ENCODE measurements at places on chromosomes 13 and 19.
A peak's percentile ranks its signal among the peaks of the same experiment; 100 is the strongest.

DNA sequence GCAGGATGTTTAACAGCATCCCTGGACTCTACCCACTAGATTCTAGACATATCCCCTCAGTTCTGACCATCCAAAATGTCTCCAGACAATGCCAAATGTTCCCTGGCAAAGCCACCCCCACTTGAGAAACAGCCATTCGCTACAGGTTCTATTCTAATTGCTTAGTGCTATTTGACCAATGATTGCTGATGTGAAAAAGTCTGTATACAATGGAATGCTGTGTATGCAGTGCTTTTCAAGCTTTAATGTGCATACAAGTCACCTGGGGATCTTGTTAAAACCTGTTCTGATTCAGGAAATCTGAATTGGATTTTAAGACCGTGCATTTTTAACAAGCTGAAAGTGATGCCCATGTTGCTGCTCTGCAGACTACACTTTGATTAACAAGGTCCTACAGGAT, 331.8 kb upstream of the KLF12 start:
- DNase-seq, result no peak

GRCh38 chr19:33487901-33488800, 33.4 kb downstream of the PEPD start:
- DNase-seq, result no peak

GRCh38 chr19:9941671-9942070, 5.4 kb upstream of the OLFM2 start:
- no peak for DNase-seq

GRCh38 chr13:43573802-43574514, 212.8 kb downstream of the ENOX1 start:
- no peak for DNase-seq

GRCh38 chr13:106407338-106407737, 128.1 kb downstream of the EFNB2 start:
- DNase-seq, result no peak

DNA sequence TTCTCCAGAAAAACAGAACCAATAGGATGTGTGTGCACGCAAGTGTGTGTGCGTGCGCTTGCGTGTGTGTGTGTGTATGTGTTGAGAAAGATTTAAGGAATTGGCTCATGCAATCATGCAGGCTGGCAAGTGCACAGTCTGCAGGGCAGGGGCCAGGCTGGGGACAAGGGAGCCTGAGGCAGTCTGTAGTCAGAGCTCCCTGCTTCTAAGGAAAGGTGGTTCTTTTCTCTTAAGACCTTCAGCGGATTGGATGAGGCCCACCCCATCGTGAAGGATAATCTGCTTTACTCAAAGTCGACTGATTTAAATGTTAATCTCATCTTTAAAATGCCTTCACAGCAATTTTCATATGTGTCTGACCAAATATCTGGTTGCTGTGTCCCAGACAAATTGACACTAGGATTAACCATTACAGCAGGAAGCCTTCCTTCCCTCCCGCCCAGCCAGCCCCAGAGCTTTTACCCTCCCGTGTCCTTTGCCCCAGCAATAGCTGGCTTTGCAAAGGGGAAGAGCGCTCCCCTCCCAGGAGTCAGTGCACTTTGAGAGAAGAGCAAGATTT, 15.0 kb upstream of the NAXD start:
- DNase-seq, result no peak

DNA sequence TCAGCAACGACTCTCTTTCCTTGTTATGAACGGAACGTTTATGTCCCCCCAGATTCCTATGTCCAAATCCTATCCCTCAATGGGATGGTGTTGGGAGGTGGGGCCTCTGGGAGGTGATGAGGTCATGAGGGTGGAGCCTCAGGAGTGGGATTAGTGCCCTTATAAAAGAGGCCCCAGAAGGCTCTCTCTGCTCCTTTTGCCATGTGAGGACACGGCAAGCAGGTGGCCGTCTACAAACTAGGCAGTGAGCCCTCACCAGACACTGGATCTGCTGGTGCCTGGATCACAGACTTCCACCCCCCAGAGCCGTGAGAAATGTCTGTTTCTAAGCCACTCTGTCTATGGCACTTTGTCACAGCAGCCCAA, 53.2 kb downstream of the EPS15L1 start:
- DNase-seq, result no peak

DNA sequence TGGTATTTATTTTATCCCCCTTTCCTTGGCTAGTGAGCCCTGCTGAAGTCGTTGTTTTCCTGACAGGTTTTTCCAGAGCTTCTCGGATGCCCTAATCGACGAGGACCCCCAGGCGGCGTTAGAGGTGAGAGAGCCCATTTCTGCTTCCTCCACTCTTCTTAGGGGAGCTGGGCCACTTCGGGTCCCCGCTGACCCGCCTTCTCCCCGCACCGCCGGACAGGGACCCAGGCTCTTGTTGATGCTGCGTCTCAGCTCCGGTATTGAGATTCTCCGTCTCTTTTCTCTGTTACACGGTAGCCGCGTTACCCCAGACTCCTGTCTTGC, 306 bp downstream of the SUGT1 start:
- DNase-seq, result no peak

DNA sequence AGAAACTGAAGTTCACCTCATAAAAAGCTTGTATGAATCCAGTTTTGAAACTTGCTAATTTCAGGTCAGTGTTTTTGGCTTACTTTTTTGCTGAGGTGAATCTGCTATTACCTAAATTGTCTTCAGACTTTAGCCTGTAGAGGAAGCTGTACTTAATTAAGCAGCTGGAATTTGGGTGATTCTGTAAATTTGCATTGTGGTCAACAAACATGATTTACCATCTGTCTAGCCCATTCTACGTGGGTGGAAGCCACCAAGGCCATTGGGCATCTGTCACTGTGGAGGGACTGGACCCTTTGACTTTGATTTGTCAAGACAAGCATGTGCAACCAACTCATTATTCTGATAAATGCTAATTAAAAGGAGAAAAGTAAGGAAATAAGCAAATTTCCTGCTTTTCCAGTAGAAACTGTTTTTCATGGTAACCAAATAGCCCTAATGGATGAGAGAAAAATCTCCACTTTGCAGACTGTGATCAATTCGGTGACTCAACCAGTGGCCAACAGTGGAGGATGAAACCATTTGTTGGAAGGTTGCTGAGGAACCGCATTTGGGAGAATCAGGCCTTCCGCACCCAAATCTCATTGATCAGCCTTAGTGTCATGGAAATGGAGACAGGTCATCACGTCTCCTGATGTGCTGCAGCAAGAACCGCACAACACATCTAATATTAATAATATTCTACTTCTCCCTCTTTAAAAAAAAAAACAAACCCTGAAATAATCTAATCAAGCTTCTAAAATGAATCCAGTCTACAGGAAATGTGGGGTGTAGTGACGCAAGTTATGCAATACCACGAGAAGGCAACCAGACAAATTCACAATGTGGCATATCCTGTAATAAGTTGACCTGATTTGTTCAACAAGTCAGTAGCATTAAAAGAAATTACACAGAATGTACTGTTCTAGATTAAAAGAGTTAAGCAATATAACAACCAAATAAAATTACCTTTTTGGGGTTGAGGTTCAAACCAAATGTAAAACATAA, 54.3 kb downstream of the GARRE1 start:
- peak; percentile 35 for DNase-seq

- DNase-seq, result peak; percentile 58
These were observed 28.2 kb upstream of the GPI start for GRCh38 chr19:34336781-34337271.

DNA sequence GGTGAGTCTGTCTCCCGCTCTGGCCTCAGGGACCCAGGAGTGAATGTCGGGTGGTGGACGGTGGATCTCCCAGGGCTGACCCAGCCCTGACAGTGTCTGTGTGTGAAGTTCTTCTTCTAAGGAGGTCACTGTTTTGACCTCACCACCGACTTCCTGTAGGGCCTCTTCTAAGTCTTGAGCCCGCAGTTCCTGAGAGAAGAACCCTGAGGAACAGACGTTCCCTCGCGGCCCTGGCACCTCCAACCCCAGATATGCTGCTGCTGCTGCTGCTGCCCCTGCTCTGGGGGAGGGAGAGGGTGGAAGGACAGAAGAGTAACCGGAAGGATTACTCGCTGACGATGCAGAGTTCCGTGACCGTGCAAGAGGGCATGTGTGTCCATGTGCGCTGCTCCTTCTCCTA, at the start of gene SIGLEC7:
Gene SIGLEC7 (plus strand): TSS at position 183 of the 400 bp plus-strand sequence. CDS start 69 bp downstream, at position 252.
- no peak for DNase-seq
